ENCODE measurements at places on chromosomes 5 and 9.

- no peak for DNase-seq
Measured at GRCh38 chr5:91332267-91333045, 50.7 kb downstream of the ARRDC3 start.

GRCh38 chr5:149042865-149043264 lies 20.0 kb downstream of the SH3TC2 start:
- no peak for DNase-seq

DNA sequence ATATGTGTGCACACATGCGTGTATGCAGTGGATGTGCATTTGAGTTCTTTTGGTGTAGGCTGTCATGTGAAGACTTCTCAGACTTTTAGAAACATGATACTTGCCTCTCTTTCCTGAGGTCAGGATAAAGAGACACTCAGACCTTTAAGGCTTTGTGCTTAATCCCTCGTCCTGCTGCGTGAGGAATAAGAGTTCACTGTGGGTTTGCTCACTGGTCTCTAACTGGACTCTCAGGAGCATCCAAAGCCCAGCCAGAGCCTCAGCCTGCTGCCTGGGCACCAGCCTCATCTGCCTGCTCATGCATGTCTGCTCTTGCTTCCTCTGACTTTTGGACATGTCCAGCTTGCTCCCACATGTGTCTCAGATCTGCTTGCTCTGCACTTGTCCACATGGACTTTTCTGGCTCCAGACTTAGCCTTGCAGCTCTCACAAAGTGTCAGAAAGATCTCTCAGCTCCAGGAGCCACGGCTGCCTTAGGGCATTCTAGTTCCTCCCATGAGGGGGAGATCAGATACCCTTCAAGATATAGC lies 65.1 kb upstream of the ZNF366 start:
- no peak for DNase-seq

DNA sequence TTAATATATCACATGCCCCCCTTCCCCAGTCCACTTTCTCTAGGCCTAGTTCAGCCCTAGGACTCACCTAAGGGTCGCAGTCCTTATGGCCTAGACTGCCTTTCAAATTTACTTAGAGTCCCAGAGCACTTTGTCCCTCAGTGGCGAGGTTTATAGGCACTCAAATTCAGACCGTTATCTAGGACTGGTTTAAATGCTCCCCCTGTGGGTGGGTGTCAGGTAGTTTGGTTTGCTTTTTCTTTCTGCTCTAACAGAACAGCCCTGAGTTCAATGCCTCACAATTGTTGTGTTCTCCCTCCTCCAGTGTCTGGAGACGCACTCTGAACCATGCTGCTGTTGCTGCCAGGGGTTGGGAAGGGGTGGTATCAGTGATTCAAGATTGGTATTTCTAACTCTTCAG lies 317.1 kb downstream of the MAT2B start:
- no peak for DNase-seq

DNA sequence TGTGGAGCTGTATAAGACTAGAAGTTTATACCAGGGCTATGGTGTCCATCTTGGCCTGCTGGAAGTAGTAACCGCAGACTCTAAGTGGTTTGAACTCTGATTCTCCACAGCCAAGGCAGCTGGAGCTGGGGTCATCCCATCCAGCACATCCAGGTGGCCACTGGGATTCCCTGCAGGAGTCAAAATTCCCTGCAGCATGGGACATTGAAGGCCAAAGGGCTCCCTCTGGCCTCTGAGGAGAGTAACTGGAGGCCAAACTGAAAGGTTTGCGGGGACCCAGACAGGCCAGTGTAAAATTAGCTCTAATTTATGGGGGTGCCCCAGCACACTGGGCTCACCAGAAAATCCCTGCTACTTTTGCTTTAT lies 12.2 kb upstream of the PRXL2C start:
- DNase-seq: no peak

DNA sequence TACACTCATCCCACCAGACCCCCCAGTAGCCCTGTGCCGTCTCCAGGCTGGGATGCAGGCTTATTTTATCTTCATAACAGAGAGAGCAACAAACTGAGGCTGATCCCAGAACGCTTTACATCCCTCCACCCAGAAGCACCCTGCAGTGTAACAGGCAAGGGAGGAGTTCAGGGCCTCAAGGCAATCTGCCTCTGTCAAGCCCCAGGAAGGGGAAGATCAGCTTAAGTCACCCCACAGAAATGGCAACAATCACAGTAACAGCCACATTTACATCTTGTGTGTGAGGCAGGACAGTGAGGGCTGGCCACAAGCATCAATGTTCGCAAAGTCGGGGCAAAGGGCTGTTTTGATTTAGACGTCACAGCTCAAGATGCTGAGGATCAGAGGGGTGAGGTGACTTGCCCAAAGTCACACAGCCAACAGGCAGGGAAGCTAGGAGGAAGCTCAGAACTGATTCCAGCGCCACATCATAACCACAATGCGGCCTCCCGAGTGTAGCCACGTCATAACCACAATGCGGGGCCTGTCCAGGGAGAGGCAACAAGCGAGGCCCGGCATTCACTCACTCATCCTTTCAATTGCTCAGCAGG lies 14.4 kb downstream of the STK10 start:
- no peak for DNase-seq

DNA sequence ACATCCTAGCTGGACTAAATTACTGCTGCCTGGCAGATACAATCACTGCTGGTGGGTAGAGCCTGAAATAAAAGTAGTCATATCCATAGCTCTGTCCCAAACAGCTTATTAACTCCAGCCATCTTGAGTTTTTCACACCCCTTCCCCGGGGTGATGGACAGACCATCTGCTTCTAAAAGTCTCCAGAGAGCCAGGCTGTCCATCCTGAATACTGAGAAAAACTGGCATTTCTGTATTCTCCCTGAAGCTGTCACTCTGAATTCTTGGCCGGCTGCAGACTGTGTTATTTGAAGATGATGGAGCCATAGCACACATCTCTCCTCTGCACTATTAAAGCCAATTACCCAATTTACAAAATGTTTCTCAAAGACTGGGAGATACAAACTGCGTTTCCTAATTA lies 118.6 kb downstream of the GABBR2 start:
- no peak for DNase-seq

DNA sequence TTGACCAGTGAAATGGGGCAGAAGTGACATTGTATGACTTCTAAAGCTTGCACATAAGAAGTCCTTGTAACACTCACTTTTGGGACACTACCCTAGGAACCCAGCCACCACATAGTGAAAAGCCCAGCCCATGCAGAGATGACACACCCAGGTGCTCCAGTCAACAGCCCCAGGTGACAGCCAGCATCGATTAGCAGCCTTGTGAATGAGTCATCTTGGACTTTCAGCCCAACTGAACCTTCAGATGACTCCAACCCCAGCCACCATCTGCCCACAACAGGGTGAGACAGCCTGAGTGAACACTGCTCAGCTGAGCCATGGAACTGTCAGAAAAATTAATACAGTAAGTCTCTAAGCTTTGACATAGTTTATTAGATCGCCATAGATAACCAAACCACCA lies 458.6 kb downstream of the ZSWIM6 start:
- peak; percentile 15 for DNase-seq

GRCh38 chr9:98484162-98484561 lies 224.6 kb downstream of the GABBR2 start:
- no peak for DNase-seq

GRCh38 chr9:100555471-100555870 lies 22.4 kb upstream of the CAVIN4 start:
- peak; percentile 12 for DNase-seq

DNA sequence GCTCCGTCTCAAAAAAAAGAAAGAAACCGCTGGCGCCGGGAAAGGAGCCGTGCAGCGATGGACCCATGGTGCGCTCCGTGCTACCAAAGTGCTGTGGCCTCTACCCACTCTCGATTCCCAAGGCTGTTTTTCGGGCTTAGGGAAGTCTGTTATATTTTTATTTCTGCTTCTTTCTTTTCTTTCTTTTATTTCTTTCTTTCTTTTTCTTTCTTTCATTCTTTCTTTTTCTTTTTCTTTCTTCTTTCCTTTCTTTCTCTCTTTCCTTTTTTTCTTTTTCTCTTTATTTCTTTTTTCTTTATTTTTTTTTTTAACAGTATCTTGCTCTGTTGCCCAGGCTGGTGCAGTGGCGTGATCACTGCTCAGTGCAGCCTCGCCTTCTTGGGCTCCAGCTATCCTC lies 87.5 kb downstream of the ANXA2R start:
- DNase-seq: no peak

DNA sequence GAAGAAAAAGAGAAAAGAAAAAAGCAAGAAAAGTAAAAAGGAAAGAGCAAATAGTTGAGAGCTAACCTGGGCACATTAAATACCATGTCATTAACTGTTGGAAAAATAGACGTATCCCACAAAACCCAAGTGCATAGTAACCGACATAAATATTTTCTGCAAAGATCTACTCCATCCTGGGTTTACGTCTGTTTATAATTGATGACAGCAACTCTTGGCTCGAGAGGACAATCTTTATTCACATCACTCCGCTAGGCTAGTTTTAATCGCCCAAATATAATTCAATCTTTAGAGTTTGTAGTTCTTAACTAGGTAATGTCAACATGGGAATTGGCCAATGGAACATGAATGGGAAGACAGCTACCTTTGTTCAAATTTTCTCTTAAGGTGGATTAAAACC lies 321.7 kb upstream of the TNC start:
- no peak for DNase-seq

DNA sequence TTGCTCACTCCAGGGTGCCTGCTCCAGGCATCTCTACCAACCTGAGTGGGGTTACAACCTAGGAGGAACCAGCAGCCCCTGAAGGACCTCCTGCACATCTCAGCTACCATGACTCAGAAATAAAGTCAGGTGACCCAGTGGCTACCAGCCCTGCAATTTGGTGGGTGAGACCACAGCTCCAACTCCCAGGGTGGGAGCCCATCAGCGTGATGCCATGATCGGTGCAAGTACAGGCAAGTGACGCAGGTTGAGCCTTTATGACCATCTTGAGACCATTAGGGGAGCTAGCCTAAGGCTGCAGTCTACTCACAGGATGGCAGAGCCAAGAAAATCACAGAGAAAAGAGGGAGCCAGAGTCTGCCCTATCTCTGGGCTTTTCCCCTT lies 8.6 kb downstream of the SEPTIN8 start:
- DNase-seq: no peak

DNA sequence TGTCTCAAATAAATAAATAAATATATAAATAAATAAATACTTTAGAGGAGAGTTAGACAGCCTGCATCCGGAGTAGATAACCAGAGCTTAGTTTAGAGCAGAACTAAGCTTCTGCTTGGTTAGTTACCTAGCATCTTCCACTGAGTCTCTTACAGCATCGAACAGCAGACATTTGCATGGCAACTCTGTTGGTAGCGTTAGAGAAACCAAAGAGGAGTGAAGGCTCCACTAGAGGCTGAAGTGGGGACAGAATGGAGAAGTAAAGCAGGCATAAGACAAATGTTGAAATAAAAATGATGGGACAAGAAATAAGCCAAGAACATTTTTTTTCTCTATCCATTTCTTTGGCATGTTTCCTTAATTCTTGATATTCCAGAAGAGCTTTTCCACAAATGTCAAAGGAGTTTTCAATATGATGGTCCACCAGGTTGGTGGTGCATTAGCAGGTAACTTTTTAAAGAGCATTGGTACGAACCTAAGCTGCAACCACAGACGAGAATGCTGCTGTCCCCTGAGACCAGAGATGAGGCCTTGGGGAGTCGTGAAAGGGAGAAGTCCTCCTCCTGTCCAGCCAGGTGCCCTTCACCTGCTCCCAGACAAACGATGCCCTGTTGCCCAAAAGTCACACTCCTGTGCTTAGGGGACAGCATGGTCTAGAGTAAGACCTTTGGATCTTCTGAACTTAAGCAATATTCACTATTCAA lies 438.3 kb downstream of the DIRAS2 start:
- no peak for DNase-seq

- no peak for DNase-seq
Measured at GRCh38 chr5:57843059-57843367, 360.4 kb upstream of the ACTBL2 start.

- DNase-seq: peak; percentile 13
Measured at GRCh38 chr5:35058374-35058788, 10.6 kb upstream of the AGXT2 start.

GRCh38 chr9:84990416-84990815 lies 320.9 kb downstream of the NTRK2 start:
- no peak for DNase-seq

- DNase-seq: no peak
Measured at GRCh38 chr9:98968601-98969337, 25.1 kb downstream of the COL15A1 start.

- peak; percentile 11 for DNase-seq
Measured at GRCh38 chr5:102090770-102091169, 205.3 kb downstream of the SLCO4C1 start.

DNA sequence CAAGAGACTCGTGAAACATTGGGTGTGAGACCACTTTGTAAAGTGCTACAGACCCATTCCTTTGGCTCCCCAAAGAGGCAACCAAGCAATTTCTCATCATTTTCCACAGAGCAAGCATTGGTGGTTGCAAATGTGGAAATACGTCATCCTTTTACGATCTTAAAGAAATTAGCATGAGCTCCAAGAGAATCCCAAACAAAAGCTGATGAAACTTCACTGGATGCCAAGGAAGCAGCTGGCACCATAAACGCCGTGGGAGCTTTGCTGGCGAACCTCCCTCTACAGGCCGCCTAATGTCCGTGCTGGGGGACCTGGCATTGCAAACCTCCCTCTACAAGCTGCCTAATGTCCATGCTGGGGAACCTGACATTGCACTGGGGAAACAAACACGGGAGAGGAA lies 432.4 kb downstream of the ACTL7B start:
- no peak for DNase-seq
